ENCODE measurements at places on chromosomes 7 and 10.

GRCh38 chr10:73639286-73639685 lies 2.0 kb downstream of the MYOZ1 start:
- DNase-seq = no peak

GRCh38 chr7:149762610-149763009 lies 10.8 kb downstream of the ZNF467 start:
- no peak for DNase-seq

- DNase-seq = no peak
Observed at GRCh38 chr7:106944035-106944665, 79.1 kb downstream of the PIK3CG start.

DNA sequence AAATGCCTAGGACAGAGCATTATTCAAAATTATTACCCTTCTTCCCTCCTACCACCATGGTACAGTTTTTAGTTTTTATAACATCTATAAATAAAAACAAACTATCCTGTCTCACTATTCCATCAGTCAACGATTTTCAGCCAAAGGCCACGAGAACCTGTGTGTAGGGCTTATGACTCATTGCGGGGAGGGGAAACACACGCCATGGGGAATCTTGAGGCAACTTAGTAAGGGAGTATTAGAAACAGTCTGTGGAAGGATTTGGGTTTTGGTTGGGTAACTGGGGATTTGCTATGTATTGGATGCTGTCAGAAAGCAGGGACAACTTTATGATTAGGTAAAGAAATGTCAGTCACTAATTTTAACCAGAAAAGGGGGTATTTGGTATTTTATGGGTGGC lies 14.7 kb downstream of the GPR141 start:
- DNase-seq = no peak

DNA sequence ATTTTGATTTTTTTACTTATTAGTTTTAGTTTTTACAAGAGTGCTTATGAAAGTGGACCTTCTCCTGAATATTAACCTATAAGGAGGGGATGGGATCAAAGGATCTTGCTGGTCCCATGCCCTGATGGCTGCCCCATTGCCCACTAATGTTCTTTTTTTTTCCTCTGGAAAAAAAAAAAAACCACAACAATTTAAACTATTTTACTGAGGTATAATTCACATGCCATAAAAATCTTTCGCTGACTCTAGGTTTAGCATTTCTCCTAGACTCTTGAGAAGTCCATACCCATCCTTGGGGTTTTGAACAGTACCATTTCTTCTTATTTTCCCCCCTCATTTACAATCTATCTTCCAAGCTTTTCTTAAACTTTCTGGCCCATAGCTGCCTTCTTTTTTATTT lies 481.8 kb downstream of the TFEC start:
- no peak for DNase-seq

DNA sequence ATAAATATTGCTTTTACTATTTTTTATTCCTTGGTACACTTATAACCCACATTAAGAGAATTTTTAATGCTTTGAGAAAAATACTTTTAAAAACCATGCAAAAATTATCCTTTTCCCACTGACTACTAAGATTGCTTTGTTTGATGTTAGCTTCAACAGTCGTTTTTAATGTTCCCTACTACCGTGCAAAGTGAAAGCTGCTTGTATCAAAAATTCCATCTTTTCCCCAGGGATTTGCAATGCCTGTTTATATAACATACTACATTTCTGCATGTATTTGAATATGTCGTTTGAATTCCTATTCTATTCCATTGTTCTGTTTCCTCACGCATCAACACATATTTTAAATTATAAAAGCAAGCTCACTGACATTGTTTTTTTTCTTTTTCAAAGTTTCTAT lies 54.4 kb downstream of the TFPI2 start:
- DNase-seq = no peak

DNA sequence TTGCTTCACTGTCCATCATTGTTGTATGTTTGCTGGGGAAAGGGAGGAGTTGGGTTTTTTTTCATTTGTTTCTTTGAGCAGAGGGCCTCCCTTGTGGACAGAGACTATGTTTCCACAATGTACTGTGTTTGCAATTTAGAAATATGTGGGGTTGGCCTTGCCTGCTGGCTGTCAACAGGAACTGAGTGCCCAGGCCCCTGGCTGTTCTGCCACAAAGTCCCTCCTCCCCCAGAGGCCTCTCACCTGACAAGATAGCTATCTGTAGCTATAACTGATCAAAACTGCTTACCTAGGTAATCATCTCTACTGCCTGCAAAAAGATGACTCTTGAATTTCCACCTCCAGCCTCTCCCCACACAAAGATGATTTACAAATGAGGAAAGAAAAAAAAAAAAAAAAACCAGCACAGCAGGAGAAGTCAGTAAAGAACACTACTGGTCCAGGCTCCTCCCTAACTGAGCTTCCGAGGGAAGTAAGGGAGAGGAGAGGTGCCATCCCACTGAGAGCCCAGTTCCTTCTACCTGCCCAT lies 121.8 kb downstream of the SGMS1 start:
- DNase-seq = no peak

Measured in progenitor cell of endocrine pancreas (in vitro differentiated cells).